A172 (cell line): ENCODE measurements at places on chromosomes 13 and 19.

DNA sequence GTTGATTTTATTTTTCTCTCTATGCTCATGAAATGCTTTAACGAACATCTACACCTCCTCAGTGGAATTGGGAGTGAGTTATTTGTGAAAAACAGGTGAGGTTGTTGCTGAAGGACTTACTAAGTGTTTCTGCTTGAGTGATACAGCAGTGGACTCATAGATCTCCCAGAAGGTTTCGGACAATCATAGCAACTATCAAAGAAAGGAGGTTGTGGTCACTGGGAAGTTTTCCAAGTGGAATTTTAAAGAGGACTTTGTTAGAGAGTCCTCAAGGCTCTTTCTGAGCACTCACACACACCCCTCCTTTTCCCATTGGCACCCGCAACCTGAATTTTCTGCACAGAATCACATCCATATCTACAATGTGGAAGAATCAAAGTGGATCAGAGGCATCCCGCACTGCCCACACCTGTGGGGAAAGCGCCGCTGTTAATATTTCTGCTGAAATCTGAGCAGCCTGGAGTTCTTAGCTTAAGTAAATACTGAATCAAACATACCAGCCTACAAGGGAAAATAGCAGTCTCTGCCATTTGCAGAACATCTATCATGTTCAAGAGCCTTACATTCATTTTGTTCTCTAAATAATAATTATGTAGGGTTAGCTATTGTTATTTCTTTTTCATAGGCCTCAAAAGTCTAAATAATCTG is 719.4 kb downstream of the DIAPH3 start:
- DNase-seq: no peak

DNA sequence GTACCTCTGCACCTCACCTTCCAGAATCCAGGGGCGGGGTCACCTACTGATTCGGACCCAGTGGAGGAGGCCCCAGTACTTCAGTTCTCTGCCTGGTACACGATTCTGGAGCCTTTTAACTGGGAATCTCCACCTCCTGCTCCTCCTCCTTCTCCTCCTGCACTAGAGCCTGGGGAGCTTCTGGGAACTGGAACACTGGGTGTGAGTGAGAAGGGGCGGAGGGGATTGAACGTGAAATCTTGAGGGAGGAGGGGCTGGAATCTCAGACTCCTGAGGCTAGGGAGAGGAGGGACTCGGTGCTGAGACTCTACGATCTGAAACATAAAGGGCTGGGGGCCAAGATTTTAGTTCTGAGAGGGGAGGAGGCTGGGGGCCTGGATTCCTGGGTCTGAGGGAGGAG is at the start of gene KLK8:
TSS of gene KLK8 (minus strand) at position 90 of the 400 bp plus-strand sequence. CDS start 437 bp downstream, outside the sequence.
- no peak for DNase-seq

GRCh38 chr13:20360041-20360491 is 127.9 kb upstream of the GJB6 start:
- DNase-seq: peak; percentile 16

DNA sequence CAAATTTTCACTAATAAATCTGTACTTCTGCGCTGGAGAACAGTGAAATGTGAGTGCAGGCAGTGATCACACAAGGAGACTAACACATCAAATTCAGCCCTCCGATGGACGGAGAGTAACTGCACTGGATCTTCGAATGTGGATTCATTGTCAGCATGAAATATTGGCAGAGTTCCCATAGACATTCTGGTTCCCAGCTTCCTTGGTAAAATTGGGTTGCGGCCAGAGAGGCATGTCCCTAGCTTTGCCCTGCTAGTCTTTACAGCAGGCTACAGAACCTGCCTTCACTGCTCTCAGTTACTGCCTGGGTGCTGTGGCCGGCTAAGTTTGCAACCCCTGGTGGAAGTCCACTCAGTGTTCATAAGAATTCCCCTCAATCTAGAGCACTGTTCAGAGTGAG is 32.3 kb upstream of the UQCRFS1 start:
- no peak for DNase-seq

DNA sequence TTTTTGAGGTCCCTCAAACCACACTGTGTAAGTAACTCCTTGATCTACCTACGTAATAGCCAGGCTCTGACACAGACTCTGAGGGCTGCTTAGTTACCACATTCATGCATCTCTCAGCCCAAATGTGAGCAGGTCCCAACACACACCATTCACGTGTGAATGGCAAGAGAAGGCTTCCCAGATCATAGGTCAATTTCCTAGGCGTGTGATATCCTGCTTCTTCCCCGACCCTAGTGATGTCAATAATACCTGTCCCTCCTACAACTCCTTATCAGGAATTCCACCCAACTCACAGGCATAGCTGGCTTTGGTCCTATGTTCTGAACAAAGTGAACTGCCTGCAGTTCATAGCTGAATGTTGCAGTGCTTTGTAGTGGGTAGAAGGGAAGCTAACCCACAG is 334.5 kb downstream of the RFC3 start:
- DNase-seq: peak; percentile 8

- no peak for DNase-seq
Observed at GRCh38 chr19:35751839-35752745, 3.7 kb downstream of the LIN37 start.

- DNase-seq: no peak
Observed at GRCh38 chr19:23071147-23071511, 45.7 kb upstream of the ZNF730 start.

- DNase-seq: no peak
Observed at GRCh38 chr13:49213997-49214916, 5.9 kb upstream of the MLNR start.

GRCh38 chr13:25288966-25289365 is 1.7 kb upstream of the MTMR6 start:
- no peak for DNase-seq

DNA sequence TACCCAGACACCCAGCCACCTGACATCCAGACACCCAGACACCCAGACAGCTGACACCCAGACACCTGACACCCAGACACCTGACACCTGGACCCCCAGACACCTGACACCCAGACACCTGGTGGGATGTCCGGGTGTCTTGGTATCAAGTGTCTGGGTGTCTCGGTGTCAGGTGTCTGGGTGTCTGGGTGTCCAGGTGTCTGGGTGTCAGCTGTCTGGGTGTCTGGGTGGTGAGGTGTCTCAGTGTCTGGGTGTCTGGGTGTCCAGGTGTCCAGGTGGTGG is 18.6 kb downstream of the C19orf12 start:
- DNase-seq: no peak

DNA sequence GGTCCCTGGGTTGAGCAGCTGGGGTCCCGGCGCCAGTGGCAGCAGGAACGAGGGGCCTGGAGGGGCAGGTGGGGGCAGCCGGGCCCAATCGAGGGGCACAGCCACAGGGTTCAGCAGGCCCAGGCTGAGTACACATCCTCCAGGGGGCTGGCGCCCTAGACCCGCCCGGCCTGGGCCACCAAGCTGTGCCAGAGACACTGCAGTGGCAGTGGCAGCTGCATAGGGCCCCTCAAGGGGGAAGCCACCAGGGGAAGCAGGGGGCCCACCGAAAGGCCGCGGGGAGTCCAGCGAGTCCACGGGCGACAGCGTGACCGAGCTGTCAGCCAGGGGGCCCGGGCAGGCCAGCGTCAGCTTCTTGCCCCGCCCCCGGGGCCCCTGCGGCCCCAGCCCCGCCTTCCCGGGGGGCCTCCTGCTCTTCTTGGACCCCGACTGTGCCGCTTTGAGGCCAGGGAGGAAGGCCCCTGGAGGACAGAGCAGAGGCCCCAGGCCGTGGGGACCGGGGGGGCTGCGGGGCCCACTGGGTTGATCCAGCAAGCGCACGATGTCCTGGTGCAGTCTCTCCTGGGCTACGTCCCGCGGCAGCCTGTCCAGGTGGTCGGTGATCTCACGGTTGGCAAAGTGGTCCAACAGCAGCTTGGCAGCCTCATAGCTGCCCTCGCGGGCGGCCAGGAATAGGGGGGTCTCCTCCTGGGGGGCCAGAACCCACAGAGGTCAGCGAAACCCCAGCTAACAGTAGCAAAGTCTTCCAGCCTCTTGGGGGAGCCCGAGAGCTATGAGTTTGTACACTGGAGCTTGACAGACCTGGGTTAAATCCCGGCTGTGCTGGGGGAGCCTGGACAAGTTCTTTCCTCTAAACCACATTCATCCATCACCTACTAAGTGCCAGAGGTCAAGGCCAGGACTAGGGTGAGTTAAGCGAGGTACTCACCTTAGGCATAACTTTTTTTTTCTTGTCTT is 39.5 kb downstream of the NOTCH3 start:
- no peak for DNase-seq
